ENCODE measurements at places on chromosomes 3 and 15. TPM values are rescaled to one million over a fixed set of nuclear protein-coding genes. Genes with fewer than 3 reads are reported as not detected.

MUC4 gene
- total RNA-seq, result not detected

DNA sequence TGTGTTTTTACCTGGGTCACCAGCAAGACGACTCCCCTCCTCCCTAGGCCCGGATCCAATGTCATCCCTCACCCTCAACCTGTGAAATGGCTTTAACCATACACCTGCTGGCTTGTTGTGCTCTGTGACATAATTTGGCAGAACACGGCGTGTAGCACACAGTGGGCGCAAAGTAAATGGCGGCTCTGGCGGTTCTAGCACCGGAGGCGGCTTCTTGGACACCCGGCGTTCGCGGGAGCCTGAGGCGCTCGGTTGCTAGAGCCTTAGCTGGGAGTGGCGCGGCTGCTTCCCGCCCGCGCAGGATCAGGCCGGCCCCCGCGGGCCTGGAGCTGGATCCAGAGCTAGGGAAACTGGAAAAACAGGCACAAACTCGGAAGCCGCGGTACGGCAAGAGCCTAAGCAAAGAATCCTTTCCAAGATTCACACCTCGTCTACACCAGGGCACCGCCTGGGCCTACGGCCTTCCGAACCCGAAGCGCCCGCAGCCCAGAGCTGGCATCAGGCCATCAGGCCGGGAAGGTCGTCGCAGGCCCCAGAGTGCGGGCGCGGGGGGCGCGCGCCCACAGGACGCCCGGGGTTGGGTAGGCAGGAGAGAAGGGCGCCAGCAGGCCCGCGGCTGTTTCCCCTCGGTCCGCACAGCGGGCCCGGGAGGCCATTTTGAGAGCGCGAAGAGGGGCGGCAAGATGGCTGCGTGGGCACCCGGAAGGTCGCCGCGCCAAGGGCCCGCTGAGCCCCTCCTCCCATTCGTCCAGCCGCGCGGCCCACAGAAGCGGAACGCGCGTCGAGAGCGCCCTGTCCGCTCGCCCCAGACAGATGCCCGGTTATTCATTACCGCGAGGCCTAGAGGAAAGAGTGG, 43.9 kb upstream of the POLG start:
- H3K27me3 ChIP-seq, result peaks cover 35% of the 10 kb centered on the region
- no peak for DNase-seq
- H3K27ac ChIP-seq, result no peak overlapping the region
- no peaks in the 10 kb centered on the region for H3K4me1 ChIP-seq

- no peak overlapping the region for H3K4me3 ChIP-seq
- H3K36me3 ChIP-seq, result peaks cover 42% of the 10 kb centered on the region
- DNase-seq, result no peak
- no peaks in the 10 kb centered on the region for H3K4me1 ChIP-seq
- H3K27ac ChIP-seq, result no peak overlapping the region
- H3K27me3 ChIP-seq, result no peaks in the 10 kb centered on the region
Measured at GRCh38 chr15:59159210-59159609, 47.4 kb upstream of the LDHAL6B start.

DLEC1 gene
- 0.14 TPM for total RNA-seq

CHST13 gene
- total RNA-seq, result not detected

SCAANT1 gene
- not detected for total RNA-seq

DNA sequence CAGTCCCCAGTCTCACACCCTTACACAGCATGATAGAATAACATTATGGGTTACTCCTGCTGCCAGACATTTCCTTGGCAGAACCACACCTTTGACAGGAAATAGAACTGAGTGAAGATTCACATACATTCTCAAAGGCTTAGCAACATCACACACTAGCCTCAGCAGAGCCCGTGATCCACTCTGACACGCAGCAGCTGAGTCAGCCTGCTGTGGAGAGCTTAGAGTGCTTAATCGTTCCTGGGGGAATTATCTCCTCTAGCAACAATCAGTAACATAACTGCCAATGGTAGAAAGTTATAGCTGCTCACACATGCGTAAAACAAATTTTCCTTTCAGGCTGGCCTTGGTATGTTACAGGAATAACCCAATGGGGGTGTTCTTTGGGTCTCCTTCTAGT, 382.1 kb downstream of the GAP43 start:
- no peak overlapping the region for H3K4me3 ChIP-seq
- no peak for DNase-seq
- no peak overlapping the region for H3K27ac ChIP-seq
- H3K4me1 ChIP-seq, result no peaks in the 10 kb centered on the region
- no peaks in the 10 kb centered on the region for H3K36me3 ChIP-seq
- H3K27me3 ChIP-seq, result no peaks in the 10 kb centered on the region

DNA sequence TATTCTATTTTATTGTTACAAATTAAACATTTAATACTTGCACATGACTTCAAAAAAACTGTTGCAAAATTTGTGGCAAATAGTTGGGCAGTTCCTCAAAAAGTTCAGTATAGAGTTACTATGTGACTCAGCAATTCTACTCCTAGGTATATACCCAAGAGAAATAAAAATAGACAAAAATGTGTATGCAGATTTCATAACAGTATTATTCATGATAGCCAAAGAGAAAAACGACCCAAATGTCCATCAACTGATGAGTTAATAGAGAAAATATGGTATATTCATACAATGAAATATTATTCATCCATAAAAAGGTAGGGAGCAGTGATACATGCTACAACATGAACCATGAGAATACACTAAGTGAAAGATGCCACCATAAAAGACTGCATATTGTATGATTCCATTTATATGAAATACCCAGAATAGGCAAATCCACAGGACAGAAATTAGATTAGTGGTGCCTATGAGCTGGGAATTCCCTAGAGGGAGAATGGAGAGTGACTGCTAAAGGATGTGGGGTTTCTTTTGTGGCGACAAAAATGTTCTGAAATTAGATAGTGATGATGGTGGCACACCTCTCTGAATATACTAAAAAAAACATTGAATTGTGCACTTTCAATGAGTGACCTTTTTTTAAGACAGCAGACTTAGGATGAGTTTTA, 31.6 kb upstream of the CLASP2 start:
- H3K4me1 ChIP-seq, result peaks cover 19% of the 10 kb centered on the region
- DNase-seq, result no peak
- H3K36me3 ChIP-seq, result no peaks in the 10 kb centered on the region
- no peak overlapping the region for H3K27ac ChIP-seq
- H3K27me3 ChIP-seq, result no peaks in the 10 kb centered on the region
- H3K4me3 ChIP-seq, result no peak overlapping the region

DNA sequence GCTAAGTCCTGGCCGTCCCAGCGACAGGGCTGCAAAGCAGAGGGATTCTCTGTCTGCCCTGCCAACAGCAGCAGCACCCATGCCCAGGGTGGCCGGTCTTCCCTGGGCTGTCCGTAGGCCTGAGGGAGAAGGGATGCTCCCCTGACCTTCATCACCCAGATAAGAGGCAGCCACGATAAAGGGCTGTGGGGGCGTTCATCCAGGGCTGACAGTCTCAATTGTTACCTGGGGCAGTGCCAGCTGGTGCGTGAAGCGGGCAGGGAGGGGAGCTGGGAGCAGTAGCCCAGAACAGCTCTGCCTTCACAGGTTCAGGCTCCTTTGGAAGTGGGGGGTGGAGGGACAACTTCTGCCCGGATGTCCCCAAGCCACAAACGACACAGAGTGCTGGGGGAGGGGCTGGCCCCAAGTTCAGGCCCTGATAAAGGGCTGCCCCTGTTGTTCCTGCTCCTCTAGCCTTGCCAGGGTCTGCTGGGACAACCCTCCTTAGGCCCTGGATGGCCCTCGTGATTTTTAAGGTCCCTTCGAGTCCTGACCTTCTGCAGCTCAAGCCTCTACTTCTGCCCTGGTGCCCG, 94.7 kb downstream of the RAB11A start:
- DNase-seq, result no peak
- H3K27ac ChIP-seq, result no peak overlapping the region
- H3K4me3 ChIP-seq, result no peak overlapping the region
- no peaks in the 10 kb centered on the region for H3K27me3 ChIP-seq
- H3K36me3 ChIP-seq, result no peaks in the 10 kb centered on the region

GPR171 gene
- not detected for total RNA-seq
